HuH-7.5 (cell line): ENCODE measurements at places on chromosomes 13 and 19.
A peak's percentile ranks its signal among the peaks of the same experiment; 100 is the strongest.

DNA sequence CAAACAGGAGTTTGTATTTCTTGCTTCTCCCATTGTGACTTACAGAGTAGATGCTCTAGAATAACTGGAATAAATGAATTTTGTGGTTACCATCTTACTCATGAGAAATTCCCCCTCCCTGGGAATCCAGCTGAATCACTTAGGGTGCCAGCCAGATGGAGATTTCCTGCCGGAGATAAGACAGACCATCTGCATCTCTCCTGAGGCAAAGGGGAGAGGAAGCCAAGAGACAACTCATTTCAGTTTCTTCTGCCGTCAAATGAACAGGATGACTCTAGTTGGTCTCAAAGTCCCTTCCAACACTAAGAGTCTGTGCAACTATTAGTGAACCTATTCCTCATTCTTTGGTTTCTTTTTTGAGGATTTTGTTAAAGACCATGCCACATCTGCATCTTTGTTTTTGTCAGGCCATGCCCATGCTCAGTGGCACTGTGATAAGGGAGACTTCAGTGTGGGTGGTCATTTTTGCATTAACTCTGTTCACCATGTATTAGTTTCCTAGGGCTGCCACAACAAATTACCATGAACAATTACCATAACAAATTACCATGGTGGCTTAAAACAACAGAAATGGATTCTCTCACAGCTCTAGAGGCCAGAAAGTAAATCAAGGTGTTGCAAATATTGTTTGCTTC is 112.8 kb downstream of the NDFIP2 start:
- DNase-seq: no peak

DNA sequence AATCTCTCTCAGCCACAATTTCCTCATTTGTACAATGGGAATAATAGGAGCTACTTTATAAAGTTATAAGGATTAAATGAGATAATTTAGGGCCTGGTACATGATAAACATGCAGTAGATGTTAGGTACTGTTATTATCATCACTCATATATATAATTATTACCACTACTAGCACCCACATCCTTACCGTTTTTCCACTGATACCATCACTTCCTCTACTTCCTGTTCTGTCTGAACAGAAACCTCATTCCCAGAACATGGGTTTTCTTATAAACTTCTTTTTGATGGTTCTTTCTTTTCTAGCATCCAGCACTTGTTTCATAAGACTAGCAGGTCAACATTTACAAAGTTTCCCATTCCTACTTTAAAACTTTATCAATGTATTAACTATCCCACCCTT is 6.3 kb downstream of the CDADC1 start:
- DNase-seq: no peak

DNA sequence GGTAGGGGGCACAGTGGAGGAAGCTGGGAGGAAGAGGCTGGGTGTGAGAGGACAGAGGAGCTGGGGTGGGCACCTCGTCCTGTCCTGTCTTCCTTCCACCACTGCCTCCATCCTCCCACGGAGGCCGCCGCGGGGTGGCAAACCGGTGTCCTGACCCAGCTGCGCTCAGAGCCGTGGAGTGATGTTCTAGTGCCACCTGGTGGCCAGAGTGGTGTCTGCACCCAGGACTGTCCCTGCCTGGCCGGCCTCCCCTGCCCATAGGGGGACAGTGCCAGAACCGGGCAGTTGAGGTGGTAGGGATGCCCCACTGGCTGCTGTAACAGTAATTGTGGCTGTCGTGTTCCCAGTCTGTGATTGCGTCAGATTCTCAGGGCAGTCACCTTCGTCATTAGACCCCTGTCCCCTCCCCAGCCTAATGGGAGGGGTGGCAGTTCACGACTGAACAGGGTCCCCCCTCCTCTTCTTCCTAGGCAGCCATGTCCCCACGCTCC is 11.1 kb upstream of the ARRDC2 start:
- peak; percentile 96 for DNase-seq

- DNase-seq: no peak
These were observed 24.1 kb upstream of the WDFY2 start for GRCh38 chr13:51559946-51560735.

GRCh38 chr13:110151462-110151861 is 155.5 kb downstream of the COL4A1 start:
- no peak for DNase-seq

GRCh38 chr19:58033741-58034476 is at the start of gene ZSCAN1:
ZSCAN1 (plus strand) TSS chr19:58034025; CDS start chr19:58037837, 3,812 bp downstream.
- DNase-seq: no peak

DNA sequence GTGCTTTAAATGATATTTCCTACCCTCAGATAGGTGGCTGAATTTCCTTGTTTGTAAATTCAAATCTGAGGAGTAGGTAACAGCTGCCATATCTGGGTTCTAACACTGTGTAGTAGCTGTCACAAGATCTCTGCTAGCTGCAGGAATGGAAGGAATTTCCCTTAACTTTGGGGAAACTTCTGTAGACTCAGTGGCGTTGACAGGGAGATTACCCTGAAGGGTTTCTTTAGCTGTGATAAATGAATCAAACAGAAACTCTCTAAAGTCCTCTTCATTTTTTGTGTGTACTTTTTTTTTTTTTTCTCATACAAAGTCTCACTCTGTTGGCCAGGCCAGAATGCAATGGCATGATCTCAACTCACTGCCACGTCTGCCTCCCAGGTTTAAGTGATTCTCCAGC is 5.3 kb upstream of the EPSTI1 start:
- no peak for DNase-seq

- no peak for DNase-seq
These were observed 19.3 kb downstream of the DPF1 start for GRCh38 chr19:38204728-38205127.

DNA sequence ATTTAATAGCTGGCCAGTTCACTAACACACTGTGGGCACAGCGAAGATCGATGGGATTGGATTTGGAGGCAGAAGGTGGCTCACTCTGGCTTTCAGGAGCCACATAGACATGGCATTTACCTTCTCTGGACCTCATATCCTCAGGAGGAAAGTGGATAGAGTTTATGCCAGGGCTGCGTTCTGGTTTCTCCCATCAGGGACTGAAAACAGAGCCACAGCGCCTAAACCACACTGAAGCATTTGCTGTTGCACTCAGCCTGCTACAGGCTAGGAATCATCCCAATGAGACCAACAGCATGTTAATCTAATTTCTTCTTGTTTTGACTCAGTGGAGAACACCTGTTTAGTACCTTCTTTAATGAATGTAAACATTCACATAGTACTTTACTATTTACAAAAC is 1.6 kb downstream of the CYSLTR2 start:
- DNase-seq: no peak

- DNase-seq: no peak
These were observed 258.7 kb upstream of the EDNRB start for GRCh38 chr13:78177306-78177705.

GRCh38 chr13:45473627-45474026 is 8.9 kb downstream of the COG3 start:
- no peak for DNase-seq

- no peak for DNase-seq
These were observed 131.3 kb downstream of the LACC1 start for GRCh38 chr13:44011036-44011435.
